Activated T-cell treated with anti-CD3 and anti-CD28 coated beads, Interleukin-2, amount 50 U/mL, for 72 hours (primary cell): ENCODE measurements at places on chromosomes 16 and 17. TPM values are rescaled to one million over a fixed set of nuclear protein-coding genes. Genes with fewer than 3 reads are reported as not detected.

DNA sequence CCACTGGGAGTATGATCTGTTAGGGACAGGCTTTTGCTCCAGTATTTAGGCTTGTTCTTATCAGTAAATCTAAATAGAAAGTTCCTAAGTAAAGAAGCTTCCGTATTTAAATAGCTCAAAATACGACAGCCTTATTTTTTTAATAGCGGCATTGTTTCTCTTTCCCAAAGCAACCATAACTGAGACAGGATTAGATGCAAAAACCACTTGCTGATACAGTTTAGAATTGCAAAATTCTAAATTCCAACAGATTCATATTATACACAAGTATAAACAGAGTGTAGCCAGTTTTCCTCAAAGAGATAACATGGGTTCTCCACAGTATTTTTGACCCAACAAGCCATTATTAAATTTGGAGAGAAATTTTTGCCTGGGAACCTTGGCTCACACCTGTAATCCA lies 276.7 kb downstream of the FTO start:
- DNase-seq = no peak
- H3K4me3 ChIP-seq = no peak overlapping the region
- H3K36me3 ChIP-seq = no peaks in the 10 kb centered on the region
- H3K27me3 ChIP-seq = no peaks in the 10 kb centered on the region

GRCh38 chr16:747978-748746 lies 7.4 kb upstream of the CIAO3 start:
- no peaks in the 10 kb centered on the region for H3K27me3 ChIP-seq
- no peaks in the 10 kb centered on the region for H3K36me3 ChIP-seq
- no peaks in the 10 kb centered on the region for H3K4me1 ChIP-seq
- H3K4me3 ChIP-seq = no peak overlapping the region

- no peak overlapping the region for H3K27ac ChIP-seq
- no peak for DNase-seq
- no peaks in the 10 kb centered on the region for H3K4me1 ChIP-seq
Observed at GRCh38 chr17:73650140-73650539, 5.9 kb upstream of the SDK2 start.

- H3K27ac ChIP-seq = no peak overlapping the region
- no peaks in the 10 kb centered on the region for H3K27me3 ChIP-seq
- H3K4me1 ChIP-seq = peaks cover 36% of the 10 kb centered on the region
- peaks cover 4% of the 10 kb centered on the region for H3K36me3 ChIP-seq
Observed at GRCh38 chr17:39653662-39654331, 11.4 kb upstream of the TCAP start.

GRCh38 chr16:52963855-52964242 lies 88.8 kb downstream of the CHD9NB start:
- no peak overlapping the region for H3K4me3 ChIP-seq
- H3K27me3 ChIP-seq = no peaks in the 10 kb centered on the region
- no peaks in the 10 kb centered on the region for H3K36me3 ChIP-seq
- H3K27ac ChIP-seq = no peak overlapping the region
- H3K4me1 ChIP-seq = no peaks in the 10 kb centered on the region

DNA sequence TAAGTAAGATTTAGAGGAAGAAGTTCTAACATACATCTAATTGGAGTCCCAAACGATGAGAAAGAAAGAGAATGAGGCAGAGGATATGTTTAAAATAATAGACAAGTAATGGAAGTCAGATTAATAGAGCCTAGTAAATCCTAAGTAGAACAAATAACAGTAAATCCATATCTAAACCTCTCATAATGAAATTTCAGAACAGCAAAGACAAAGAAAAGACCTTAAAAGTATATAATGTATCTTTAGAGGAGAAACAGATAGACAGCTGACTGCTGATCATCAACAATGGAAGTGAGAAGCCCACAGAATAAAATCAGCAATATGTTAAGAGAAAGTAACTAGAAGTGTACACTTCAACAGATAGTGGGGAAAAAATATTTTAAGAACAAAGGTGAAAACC lies 536.2 kb upstream of the ZFHX3 start:
- H3K4me3 ChIP-seq = no peak overlapping the region
- no peak overlapping the region for H3K27ac ChIP-seq
- H3K4me1 ChIP-seq = no peaks in the 10 kb centered on the region
- H3K27me3 ChIP-seq = no peaks in the 10 kb centered on the region

- H3K4me3 ChIP-seq = no peak overlapping the region
- H3K36me3 ChIP-seq = no peaks in the 10 kb centered on the region
- H3K27me3 ChIP-seq = no peaks in the 10 kb centered on the region
- H3K27ac ChIP-seq = no peak overlapping the region
- DNase-seq = no peak
Observed at GRCh38 chr17:41777574-41778188, 8.8 kb downstream of the JUP start.

GRCh38 chr16:56108724-56109123 lies 82.6 kb upstream of the GNAO1 start:
- H3K36me3 ChIP-seq = no peaks in the 10 kb centered on the region
- no peak overlapping the region for H3K27ac ChIP-seq
- peaks cover 18% of the 10 kb centered on the region for H3K27me3 ChIP-seq
- no peak overlapping the region for H3K4me3 ChIP-seq

GRCh38 chr17:42061646-42062487 lies 11.5 kb upstream of the C17orf113 start:
- H3K4me1 ChIP-seq = peaks cover 34% of the 10 kb centered on the region
- no peak for DNase-seq
- no peaks in the 10 kb centered on the region for H3K27me3 ChIP-seq
- H3K36me3 ChIP-seq = no peaks in the 10 kb centered on the region
- H3K27ac ChIP-seq = no peak overlapping the region
- no peak overlapping the region for H3K4me3 ChIP-seq

DNA sequence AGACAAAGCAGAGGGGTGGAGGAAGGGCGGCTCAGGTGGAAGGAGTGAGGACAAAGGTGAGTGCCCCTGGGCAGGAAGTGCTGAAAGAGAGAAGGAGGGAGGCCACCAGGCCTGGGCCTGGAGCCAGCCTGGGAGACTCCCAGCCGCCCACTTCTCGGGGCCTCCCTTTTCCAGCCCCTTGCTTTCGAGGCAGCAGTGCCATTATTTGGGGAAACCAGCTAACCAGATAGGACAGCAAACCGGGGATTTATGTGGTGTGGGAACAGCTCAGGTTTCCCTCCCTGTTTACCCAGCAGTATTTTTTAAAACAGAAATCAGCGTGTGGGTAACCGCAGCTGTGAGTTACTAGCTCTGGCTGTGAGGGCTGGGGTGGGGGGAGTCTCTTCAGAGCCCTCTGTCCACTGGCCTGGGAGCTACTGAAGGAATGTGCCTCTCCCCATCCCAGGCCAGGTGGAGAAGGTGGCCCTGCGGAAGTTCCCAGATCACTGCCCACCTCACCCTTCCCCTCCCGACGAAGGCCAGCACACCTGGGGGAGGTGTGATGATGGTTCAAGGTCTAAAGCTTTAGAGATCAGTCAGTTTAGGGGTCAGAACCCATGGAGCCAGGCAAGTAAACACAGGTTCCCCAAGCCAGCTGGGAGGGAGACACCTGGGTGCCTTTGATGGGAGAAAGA lies 8.4 kb upstream of the MEOX1 start:
- no peaks in the 10 kb centered on the region for H3K36me3 ChIP-seq
- no peak for DNase-seq
- no peak overlapping the region for H3K4me3 ChIP-seq
- H3K4me1 ChIP-seq = peaks cover 9% of the 10 kb centered on the region

GRCh38 chr17:73588301-73588846 lies 55.9 kb downstream of the SDK2 start:
- no peaks in the 10 kb centered on the region for H3K27me3 ChIP-seq
- H3K36me3 ChIP-seq = no peaks in the 10 kb centered on the region
- H3K4me3 ChIP-seq = no peak overlapping the region
- DNase-seq = no peak
- H3K4me1 ChIP-seq = peaks cover 39% of the 10 kb centered on the region

- H3K36me3 ChIP-seq = no peaks in the 10 kb centered on the region
- H3K4me1 ChIP-seq = peaks cover 16% of the 10 kb centered on the region
- peak overlapping the region; percentile 23 for H3K4me3 ChIP-seq
- H3K27ac ChIP-seq = no peak overlapping the region
Observed at GRCh38 chr17:83026311-83026811, 53.0 kb upstream of the METRNL start.

DNA sequence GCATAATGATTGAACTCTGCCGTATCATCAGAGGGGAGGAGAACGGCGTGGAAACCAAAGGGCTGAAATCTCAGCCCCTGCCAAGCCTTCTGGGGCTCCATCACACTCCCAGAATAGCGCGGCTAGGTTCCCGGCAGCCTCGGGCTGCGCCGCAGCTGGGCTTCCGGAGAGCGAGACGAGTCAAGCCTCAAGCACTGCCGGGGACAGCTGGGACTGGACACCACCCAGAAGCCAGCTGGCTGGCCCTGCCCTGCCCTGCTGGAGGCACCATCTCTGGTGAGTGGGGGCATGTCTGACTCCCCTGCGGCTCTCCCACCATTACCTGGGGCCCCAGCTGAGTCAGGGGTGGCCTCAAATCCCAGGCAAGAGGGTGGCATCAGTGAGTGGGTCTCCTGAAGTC lies 7.2 kb upstream of the GPRC5C start:
- H3K4me3 ChIP-seq = no peak overlapping the region
- no peak for DNase-seq
- H3K27ac ChIP-seq = no peak overlapping the region

- H3K27ac ChIP-seq = no peak overlapping the region
- no peaks in the 10 kb centered on the region for H3K4me1 ChIP-seq
- no peaks in the 10 kb centered on the region for H3K36me3 ChIP-seq
- H3K4me3 ChIP-seq = no peak overlapping the region
- peaks cover 23% of the 10 kb centered on the region for H3K27me3 ChIP-seq
- DNase-seq = no peak
Observed at GRCh38 chr16:23175651-23176050, 6.9 kb upstream of the SCNN1G start.

ORC6 gene
- 57.2 TPM for total RNA-seq

RNF43 gene
- 2.6 TPM for total RNA-seq

FSCN2 gene
- 0.95 TPM for total RNA-seq

- no peaks in the 10 kb centered on the region for H3K36me3 ChIP-seq
- H3K27me3 ChIP-seq = peaks cover 24% of the 10 kb centered on the region
- no peak overlapping the region for H3K27ac ChIP-seq
- no peak overlapping the region for H3K4me3 ChIP-seq
- peaks cover 25% of the 10 kb centered on the region for H3K4me1 ChIP-seq
Observed at GRCh38 chr16:57341062-57341440, 17.5 kb upstream of the CCL22 start.

DNA sequence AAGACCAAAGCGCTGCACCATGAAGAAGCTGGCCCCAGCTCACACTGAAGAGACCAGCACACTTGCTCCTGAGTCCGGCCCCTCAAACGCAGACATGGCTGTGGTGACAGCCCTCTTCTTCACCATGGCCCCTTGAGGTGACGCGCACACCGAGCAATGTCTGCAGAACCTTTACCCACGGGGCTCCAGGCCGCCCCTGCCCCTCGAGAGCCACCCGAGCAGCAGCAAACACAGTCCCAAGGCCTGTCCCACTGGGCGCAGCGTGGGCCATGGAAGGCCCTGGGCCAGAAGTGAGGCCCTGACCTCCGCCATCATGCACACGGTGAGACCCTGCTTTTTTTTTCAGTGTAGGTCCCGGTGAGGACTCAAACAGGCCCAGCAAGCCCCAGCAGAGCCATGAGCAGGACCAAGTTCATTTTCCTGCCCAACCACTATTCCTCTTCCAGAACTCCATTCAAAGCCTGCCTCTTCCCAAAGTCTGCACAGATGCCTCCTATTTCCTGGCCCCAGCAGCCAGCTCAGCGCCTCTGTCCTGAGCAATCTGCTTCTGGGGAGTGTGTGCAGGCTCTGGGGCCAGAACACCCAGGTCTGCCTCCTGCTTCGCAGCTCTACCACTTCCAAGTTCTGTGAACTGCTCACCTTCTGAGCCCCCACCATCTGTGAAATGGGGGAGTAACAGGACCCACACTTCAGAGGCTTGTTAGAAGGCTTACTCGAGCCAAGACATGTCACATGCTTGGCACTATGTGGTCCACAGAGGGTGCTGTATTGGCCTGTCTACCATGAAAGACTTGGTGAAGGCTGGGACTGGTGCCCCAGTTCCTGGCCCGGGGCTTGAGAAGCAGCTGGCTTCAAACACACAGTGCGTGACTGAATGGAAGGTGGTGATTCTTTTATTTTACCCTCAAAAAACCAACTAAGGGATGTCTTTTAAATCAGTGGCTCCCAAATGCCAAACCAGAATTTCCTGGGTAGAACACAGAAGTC lies 35.7 kb upstream of the GSG1L start:
- H3K4me3 ChIP-seq = no peak overlapping the region
- no peaks in the 10 kb centered on the region for H3K4me1 ChIP-seq
- peaks cover 11% of the 10 kb centered on the region for H3K36me3 ChIP-seq
- DNase-seq = no peak

STAT5A gene
- total RNA-seq = 243 TPM

DNA sequence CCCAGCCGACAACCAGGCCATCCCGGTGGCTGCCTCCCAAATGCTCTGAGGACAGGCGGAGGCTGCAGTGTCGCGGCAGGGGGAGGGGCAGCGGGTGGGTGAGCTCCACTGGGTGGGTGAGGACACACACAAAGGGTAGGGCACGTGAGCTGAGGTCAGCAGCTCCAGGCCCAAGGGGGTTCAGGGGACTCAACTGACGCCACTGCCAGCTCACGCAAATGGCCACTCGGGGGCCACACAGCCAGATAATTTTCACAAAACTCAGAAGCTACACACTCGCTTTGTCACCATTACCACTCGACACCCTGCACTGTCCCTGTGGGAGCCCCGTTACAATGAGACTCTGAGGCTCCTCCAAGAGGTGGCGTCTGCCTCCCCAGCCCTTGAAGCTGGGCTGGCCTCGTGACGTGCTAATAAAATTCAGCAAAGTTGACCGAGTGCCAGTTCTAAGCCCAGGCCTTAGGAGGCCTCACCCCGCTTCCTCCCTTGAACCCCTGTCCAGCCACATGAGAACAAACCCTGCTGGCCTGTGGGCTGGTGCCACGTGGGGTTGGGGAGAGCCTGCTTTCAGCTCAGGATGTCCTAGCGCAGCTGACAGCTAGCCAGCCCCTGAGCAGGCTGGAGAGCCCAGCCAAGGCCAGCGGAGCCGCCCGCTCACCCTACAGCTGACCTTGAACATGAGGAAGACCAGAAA lies 56.9 kb downstream of the RMI2 start:
- no peak overlapping the region for H3K27ac ChIP-seq
- H3K27me3 ChIP-seq = no peaks in the 10 kb centered on the region
- no peaks in the 10 kb centered on the region for H3K36me3 ChIP-seq
- peaks cover 1% of the 10 kb centered on the region for H3K4me1 ChIP-seq
- H3K4me3 ChIP-seq = no peak overlapping the region
- DNase-seq = no peak

- peak; percentile 19 for DNase-seq
- H3K4me3 ChIP-seq = no peak overlapping the region
- H3K4me1 ChIP-seq = peaks cover 12% of the 10 kb centered on the region
- H3K36me3 ChIP-seq = no peaks in the 10 kb centered on the region
- no peak overlapping the region for H3K27ac ChIP-seq
Observed at GRCh38 chr17:46742565-46743270, 75.8 kb downstream of the WNT3 start.
